ENCODE measurements at places on chromosomes 5 and 9.

DNA sequence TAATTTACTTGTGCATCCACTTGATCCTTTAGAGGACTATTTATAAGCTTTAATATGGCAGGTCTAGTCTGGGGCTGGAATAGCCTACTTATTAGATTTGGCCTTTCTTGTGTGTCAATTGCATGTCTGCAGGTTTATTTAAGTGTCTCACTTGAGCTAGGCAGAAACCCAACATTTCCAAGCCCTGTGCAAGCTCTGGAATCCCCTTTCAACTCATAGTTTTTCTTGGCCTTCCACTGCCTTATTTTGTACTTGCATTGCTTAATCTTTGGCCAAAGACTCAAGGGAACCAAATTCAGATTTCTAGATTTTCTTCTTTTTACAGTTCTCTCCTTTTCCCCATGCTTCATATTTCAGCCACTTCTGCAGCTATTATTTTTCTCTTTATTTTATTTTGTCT, 102.4 kb upstream of the RFX3 start:
- no peak for DNase-seq

GRCh38 chr9:28004900-28005299, 431.6 kb upstream of the C9orf72 start:
- DNase-seq: no peak

DNA sequence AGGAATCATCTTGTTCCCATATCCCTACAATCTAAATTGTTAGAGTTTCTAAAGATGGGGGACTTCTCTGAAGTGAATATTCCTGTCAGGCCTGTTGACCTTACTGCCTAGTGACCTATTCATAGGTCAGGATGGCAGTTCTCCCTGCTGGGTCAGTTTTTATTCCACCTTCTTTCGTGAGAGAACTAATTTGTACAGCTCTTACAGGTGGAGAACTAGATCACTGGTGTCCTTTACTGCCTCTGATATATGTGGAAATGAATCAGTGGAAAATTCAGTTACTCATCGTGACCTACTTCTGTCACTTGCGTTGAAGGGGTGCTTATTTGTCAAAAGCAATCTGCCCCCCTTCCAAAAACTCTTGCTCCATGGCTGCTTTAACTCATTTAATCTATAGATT, 164.9 kb downstream of the CD180 start:
- DNase-seq: no peak

GRCh38 chr9:8429157-8429556, 629.6 kb upstream of the DMAC1 start:
- DNase-seq: no peak

DNA sequence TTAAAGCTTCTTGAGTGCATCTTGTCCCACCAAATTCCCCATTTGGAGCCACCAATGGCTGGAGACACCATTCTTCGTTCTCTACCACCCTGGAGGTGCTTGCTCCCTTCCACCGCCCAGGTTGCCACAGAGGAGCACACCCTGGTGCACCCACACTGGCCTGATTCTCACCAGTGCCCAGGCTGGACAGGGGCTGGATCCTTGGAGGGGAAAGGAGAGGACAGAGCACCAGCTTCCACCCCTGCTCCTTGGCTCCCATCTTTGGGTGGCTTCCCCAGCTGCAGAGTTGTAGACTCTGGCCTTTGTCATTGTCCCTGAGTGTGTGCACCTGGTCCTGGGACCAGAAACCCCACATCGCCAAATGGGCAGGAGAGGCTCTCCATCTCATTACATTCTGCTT, 21.9 kb upstream of the CTSV start:
- no peak for DNase-seq

DNA sequence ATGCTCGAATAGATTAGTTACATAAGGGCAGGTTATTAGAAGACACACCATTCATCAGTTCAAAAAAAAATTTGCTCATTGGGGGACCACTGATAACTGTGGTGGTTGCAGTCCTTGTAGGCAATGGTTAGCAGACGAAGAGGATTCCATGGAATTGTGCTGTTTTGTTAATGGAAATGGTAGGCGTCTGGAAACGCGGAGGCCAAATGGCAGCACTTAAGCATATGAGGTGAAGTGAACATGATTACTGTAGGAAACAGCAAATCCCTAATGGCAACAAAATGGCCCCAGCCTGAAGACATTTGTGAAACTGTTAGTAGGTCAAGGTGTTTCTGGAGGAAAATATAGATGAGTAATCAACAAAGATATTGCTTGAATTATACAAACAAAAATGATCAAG, 535.4 kb upstream of the PTPRD start:
- no peak for DNase-seq
